ENCODE measurements at places on chromosomes 13 and 19.
A peak's percentile ranks its signal among the peaks of the same experiment; 100 is the strongest.

- DNase-seq, result no peak
Observed at GRCh38 chr13:19152403-19152802, 29.2 kb downstream of the TUBA3C start.

- peak; percentile 21 for DNase-seq
Observed at GRCh38 chr13:21673789-21674489, 3.1 kb downstream of the FGF9 start.

GRCh38 chr19:6753178-6754031 is 13.8 kb downstream of the SH2D3A start:
- peak; percentile 82 for DNase-seq

- no peak for DNase-seq
Observed at GRCh38 chr19:12944104-12944674, 1.5 kb upstream of the RAD23A start.

GRCh38 chr13:99380921-99381645 is 73.9 kb upstream of the GPR183 start:
- DNase-seq, result no peak

- peak; percentile 35 for DNase-seq
Observed at GRCh38 chr13:32309312-32310133, 5.6 kb downstream of the ZAR1L start.

GRCh38 chr19:4197625-4198466 is 15.4 kb downstream of the ANKRD24 start:
- DNase-seq, result no peak

GRCh38 chr13:114309806-114310410 is 4.4 kb upstream of the CHAMP1 start:
- no peak for DNase-seq

GRCh38 chr19:42315024-42315423 is 1.9 kb downstream of the TMEM145 start:
- DNase-seq, result no peak

- DNase-seq, result no peak
Observed at GRCh38 chr13:108220041-108220440, 1.8 kb downstream of the ABHD13 start.

DNA sequence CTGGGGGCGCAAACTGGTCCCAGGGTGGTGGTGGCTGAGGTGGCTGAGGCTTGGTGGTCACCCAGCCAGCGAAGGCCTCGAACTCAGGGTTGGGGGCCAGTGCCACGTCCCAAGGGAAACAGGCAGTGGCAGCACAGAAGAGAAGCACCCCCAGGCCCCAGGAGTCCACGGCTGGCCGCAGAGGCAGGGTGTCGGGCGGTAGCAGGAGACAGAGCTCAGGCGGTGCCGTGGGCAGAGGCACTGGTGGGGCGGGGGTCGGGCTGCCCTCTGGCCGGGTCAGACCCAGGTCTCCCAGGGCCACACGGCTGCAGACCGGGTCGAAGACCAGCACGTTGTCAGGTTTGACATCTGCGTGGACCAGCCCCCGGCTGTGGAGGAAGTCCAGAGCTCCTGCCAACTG is 4.2 kb upstream of the SBK2 start:
- DNase-seq, result no peak

GRCh38 chr13:38483623-38484022 is 134.0 kb downstream of the UFM1 start:
- peak; percentile 0 for DNase-seq

GRCh38 chr19:8511573-8512101 is 2.3 kb downstream of the ZNF414 start:
- no peak for DNase-seq

DNA sequence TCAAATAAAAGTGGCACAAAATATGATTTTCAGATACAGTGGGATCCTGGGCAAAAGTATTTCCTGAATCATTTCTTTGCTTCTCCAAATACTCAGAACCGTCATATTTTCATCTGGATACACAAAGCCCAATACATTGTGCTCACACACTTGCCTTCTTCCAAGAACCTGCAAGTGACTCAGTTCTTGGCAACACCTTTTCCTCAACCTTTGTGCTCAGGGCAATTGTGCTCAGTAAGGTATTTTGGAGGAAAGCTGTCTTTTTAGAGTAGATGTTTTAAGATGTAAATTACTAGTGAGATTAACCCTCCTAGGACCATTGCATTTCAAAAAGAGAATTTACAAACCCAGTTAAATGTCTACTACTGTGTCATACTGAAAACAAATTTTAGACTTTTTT is 233.5 kb downstream of the EFNB2 start:
- DNase-seq, result no peak

DNA sequence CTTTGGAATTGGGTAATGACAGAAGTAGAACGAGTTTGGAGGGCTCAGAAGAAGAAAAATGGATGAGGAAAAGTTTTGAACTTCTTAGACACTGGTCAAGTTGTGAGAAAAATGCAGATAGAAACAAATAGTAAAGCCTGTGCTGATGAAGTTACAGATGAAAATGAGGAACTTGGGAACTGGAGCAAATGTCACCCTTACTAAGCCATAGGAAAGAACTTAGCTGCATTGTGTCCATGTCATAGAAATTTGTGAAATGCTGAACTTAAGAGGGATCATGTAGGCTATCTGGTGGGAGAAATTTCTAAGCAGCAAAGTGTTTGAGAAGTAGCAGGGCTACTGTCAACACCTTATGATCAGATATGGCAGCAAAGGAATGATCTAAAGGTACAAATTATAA is 289.2 kb upstream of the PCDH9 start:
- peak; percentile 30 for DNase-seq

DNA sequence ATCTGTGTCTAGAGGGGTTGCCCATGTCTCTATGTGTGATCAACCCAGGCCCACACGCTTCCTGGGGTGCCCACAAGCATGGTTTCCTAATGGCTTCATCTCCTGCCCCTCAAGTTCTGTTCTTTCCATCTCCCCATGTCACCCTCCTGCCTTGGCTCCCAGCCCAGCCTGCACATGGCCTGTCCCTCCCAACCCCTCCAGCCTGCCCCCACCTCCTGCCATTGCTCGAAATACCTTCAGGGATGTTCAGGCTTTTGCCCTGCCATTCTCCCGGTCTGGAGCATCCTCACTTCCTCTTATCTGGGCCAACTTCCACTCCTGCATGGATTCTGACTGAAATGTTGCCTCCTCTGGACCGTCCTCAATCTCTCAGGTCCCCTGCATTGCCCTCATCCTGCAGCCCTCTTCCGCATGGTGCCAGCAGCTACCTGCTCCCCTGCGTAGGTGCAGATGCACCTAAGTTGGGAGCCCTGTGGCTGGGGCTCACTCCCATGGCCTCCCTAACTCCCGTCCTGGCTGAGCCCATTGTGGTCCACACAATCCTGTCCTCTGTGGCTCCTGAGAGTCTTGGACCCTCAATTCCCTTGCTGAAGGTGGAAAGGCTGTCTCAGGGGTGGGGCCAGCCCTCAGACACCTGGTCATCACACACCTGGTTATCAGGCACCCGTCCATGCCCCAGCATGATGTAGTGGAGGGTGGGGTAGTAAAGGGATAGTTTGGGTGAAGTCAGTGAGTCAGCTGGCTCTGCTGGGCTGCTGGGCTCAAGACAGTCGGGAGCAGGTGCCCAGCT is 152.1 kb downstream of the URI1 start:
- DNase-seq, result no peak

GRCh38 chr19:19321141-19321577 is 530 bp downstream of the MAU2 start:
- peak; percentile 55 for DNase-seq

- DNase-seq, result no peak
Observed at GRCh38 chr13:78958006-78958405, 299.1 kb upstream of the OBI1 start.

GRCh38 chr13:75222031-75222430 is 259.9 kb downstream of the TBC1D4 start:
- no peak for DNase-seq

GRCh38 chr19:18928018-18928805 is 8.7 kb downstream of the DDX49 start:
- DNase-seq, result no peak

- peak; percentile 49 for DNase-seq
Observed at GRCh38 chr19:41299755-41300089, 10.2 kb upstream of the CCDC97 start.

- DNase-seq, result peak; percentile 59
Observed at GRCh38 chr19:861756-862580, 2.5 kb downstream of the CFD start.

DNA sequence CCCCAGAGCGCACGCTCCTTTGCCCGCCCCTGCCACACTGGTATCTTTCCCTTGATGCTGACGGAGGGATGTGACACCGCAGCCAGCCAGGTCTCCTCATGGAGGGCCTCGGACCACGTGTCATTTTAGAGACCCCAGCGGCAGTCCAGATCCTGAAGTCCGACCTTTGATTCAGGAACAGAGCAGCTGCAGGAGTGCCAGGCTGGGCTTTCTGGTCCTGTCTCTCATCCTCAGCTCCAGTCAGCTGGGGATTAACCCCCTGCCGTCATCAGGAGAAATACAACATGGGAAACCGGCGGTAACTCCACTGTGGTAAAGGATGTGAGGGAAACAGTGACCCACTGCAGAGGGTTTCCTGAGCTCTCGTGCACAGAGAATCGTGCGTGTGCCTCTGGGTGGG is 140.6 kb downstream of the SIPA1L3 start:
- no peak for DNase-seq

- no peak for DNase-seq
Observed at GRCh38 chr13:25762795-25763377, 288.9 kb downstream of the SHISA2 start.

GRCh38 chr19:32680986-32681385 is 5.3 kb downstream of the RGS9BP start:
- DNase-seq, result peak; percentile 61

DNA sequence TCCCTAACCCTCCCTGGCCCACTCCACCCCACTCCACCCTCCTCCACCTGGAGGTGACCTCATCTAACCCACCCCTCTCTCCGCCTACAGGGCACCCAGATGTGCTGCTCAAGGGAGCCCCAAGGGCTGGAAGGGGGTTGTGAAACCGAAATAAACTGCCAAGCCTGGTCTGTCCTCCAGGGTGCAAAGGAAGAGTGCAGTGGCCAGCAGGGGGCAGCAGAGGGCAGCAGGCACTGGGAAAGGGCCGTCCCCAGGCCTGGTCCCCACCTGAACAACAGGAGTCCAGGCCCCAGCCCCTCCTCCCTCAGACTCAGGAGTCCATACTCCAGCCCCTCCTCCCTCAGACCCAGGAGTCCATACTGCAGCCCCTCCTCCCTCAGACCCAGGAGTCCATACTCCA is 8.4 kb upstream of the BCAM start:
- DNase-seq, result peak; percentile 85

GRCh38 chr13:76890021-76890420 is 3.8 kb upstream of the KCTD12 start:
- DNase-seq, result no peak

GRCh38 chr13:91169321-91170050 is 178.0 kb upstream of the MIR17HG start:
- DNase-seq, result no peak

DNA sequence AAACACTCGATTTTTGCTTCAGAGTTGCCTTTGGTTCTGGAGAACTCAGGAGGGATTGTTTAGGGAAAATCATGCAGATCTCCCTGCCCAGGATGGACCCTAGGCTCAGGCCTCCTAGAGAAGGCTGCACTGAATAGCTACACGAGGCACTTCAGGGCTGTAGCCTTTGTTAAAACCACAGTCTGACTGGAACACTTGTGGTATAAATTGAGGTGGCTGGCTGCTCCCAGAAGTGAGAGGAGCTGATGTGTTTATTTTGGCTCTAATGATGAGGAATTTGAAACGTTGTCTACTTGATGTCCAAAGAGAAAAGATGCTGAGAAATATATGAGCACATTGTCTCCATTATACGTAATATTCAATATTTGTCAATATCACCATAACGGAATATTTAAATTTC is 762.1 kb upstream of the ARGLU1 start:
- no peak for DNase-seq

DNA sequence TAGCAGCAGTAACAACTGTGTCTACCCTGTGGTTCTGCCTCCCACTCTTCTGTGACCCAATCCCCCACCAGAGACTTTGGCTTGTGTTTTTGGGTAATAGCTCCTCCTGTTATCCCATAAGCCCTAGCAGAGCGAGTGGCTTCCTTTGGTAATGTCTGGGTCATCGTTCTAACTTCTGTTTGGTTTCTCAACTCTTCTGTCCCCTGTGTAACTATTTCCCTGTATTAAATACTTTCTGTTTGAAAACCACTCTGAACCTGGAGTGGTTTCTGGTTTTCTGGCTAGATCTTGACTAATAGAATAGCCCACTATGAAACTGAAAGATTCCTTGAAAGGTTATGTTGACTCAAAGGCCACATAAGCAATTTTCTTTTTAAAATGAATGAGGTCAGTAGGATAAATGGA is 350.0 kb downstream of the DCT start:
- peak; percentile 10 for DNase-seq

GRCh38 chr13:92362717-92363116 is 863.9 kb upstream of the GPC6 start:
- DNase-seq, result no peak

GRCh38 chr13:79648191-79648590 is 167.2 kb downstream of the NDFIP2 start:
- no peak for DNase-seq

GRCh38 chr19:311813-312261 is 20.6 kb upstream of the PLPP2 start:
- no peak for DNase-seq

DNA sequence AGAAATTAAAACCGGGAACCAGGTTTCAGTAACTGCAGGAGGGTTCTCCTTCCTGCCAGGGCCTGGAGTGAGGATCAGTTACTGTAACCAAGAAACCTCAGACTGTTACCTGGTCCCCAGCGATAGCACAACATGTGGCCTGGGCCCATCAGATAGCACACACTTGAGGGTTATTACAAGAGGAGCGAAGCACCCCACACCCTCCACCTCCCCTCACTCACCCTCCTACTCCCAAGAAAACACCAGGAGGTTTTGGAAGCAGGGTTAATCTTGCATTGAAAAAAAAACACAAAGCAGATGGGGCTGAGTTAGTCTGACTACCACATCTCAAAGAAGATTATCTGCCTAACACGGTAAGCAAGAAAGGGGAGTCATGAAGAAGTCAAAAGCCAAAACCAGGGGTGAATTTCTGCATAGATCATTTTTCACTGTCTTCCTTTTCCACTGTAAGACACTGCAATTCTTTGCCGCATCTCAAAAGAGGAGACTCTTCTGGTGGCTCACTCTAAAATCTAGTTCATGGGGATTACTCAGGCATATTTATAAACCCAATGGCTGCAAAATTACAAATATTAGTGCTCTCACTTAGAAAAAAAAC is 75.9 kb upstream of the DOCK9 start:
- DNase-seq, result no peak

DNA sequence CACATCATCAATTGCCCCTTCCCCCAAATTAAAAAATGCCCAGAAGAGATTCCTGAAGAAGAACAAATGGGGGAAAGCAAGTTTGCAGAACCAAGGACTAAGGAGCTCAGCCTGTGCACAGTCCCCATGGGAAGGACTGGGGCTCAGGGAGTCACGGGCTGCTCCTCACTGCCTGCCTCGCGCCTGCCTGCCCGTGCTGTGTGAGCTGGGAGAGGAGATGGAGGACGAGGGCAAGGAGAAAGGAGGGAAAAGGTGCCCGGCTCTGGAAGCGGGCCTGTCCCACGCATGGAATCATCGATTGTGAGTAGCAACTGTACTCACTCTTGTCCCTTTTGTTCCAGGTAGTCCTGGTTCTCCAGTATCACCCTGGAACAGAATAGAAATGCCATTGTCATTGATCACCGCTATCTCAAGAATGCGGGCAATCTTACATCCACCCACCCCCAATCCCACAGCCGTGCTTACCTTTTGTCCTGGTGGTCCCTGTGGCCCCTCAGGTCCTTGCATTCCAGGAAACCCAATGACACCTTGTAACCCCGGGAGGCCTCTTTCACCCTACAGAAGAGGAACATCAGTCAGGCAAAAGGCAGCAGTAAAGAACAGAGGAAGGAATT is 93.4 kb downstream of the COL4A1 start:
- no peak for DNase-seq

GRCh38 chr19:18675779-18676178 is 7.7 kb upstream of the CRTC1 start:
- no peak for DNase-seq
